ENCODE measurements at places on chromosomes 7 and 10.

GRCh38 chr7:19701471-19701870, 7.4 kb downstream of the POLR1F start:
- no peak for DNase-seq

DNA sequence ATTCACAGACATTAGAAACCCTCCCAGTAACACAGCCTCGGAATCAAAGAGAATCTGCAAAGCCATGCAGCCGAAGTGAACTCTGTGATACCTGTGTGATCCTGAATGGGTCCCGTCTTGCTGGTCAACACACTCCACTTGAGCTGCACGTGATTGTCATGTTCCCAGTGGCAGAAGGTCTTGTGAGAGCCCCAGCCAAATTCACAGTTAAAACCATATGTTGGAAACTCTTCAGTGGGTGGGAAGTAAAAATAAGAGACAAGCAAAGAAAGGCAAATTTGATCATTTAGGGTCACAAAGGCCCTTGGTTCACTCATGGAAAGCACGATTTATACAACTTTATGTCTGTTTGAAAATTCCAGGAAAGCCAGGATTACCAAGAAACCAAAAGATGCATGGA, 142.3 kb downstream of the NRP1 start:
- DNase-seq: no peak

DNA sequence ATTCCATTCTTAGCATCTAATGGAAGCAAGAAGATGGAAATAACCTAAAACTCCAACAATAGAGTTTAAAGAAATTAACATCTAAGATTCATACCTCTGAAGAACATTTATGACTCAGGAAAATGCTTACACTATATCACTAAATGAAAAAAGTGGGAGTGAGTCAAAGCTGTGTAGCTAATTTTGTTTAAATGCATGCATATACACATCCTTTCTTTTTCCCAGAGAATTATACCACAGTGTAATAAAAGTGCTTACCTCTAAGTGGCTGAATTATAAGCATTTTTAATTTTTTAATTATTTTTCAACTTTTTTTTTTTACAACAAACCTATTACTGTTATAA, 44.3 kb downstream of the CCDC71L start:
- DNase-seq: no peak

- DNase-seq: no peak
Measured at GRCh38 chr7:27423290-27423689, 180.7 kb downstream of the EVX1 start.

DNA sequence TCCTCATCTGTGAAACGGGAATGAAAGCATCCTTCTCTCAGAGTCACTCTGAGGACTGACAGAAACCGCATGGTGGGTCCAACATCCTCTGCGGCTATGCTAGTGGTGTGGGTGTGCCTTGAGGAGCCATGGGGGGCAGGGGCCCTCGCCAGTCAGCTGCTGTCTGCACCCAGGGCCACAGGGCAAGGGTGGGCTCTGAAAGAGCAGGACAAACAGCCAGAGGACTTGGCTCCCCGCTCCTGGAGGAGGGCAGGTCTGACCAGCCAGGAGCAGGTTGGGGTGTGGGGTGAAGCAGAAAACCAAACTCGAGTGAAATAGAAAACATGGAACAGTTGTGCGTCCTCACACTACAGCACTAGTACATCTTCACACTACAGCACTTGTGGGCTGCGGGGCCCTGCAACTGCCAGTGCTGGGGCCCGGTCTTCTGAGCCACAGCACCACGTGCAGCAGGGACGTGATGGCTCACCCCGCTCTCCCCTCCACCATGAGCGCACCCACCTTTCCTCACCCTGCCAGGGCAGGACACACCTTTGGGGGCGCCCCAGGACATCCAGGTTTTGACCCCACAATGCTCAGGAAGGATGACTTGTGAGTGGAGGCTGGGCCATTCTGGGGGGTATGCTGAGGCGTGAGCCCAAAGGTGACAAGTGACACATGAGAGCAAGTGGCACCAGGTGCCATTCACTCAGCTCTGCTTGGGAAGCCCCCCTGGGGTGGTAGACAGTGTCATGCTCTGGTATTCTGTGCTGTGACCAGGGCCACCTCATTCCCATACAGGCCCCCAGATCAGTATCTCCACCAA, 96.1 kb upstream of the RET start:
- no peak for DNase-seq

DNA sequence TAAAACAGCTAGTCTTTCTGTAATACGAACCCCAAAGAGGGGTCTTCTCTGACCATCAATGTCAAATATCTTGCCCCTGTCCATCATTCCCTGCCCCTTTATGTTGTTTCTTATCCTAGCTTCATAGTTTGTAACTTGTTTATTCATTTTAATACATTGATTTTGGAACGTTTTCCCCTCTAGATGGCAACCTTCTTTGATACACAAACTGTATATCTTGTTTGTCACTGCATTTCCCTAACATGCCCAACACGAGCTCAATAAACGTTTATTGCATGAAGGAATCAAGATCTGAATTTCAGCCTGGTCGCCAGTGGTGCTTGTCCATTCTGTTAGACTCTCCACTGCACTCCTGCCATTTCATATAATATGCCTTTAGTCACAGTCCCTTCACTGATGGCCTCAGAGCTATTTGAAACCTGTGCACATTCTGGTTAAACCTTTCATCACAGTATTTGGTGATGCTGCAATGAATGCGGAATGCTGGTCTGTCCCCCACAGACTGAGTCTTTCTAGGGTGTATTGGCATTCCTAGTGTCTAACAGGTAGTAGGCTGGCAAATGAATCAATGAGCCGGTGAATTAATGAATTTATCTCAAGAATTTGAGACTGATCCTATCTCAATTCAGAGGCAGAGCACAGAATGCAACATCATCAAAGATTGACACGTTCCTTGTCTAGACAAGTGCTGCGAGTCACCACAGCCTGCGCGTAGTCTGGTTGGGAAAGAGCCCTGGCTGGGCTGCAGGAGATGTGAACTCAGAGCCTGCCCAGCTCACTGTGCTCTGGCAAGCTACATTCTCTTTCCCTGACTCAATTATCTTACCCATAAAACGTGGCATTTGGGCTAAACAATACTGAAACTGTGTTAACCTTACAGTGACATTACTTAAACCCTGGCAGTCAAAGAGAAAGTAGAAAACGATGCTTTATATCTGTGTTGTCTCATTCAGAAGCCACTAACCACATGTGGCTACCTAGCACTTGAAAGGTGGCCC, 55.2 kb upstream of the FRMD4A start:
- no peak for DNase-seq

GRCh38 chr10:106947643-106948042, 216.9 kb downstream of the SORCS1 start:
- DNase-seq: no peak

GRCh38 chr10:59907537-59907917, 1.2 kb upstream of the CCDC6 start:
- no peak for DNase-seq

DNA sequence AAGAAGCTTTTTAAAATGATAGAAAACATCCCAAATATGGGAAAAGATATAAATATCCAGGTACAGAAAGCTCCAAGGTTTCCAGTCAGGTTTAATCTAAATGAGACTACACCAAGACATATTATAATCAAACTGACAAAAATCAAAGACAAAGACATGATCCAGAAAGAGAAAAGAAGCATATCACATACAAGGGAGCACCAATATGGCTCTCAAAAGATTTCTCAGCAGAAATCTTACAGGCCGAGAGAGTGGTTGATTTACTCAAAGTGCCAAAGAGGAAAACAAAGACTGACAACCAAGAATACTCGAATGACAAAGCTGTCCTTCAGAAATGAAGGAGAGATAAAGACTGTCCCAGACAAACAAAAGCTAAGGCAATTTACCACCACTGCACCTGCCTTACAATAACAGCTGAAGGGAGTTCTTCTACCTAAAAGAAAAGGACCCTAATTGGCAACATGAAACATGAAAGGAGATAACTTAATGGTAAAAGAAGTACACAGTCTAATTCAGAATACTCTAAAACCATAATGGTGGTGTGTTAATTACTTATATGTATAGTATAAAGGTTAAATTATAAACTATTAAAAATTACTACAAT, 25.4 kb downstream of the OR2A14 start:
- DNase-seq: no peak

- no peak for DNase-seq
Measured at GRCh38 chr10:119306986-119307392, 99.6 kb downstream of the GRK5 start.

DNA sequence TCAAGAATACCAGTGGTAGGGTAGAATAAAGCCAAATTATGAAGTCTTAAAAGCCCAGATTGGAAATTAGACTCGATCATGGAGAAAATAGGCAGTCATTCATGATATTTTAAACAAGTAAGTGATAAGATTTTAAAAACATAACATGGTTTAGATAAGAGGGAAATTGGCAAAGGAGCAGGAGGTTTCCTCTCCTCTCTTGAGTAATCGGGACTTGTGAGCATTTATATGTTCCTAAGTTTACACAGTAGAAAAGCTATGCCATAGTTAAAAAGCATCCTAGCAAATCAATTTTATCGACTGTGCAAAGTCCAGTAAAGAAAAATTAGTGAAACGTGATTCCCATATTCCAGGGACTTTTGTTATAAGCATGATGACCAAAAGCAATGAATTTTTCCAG, 313.2 kb downstream of the AHR start:
- DNase-seq: no peak

DNA sequence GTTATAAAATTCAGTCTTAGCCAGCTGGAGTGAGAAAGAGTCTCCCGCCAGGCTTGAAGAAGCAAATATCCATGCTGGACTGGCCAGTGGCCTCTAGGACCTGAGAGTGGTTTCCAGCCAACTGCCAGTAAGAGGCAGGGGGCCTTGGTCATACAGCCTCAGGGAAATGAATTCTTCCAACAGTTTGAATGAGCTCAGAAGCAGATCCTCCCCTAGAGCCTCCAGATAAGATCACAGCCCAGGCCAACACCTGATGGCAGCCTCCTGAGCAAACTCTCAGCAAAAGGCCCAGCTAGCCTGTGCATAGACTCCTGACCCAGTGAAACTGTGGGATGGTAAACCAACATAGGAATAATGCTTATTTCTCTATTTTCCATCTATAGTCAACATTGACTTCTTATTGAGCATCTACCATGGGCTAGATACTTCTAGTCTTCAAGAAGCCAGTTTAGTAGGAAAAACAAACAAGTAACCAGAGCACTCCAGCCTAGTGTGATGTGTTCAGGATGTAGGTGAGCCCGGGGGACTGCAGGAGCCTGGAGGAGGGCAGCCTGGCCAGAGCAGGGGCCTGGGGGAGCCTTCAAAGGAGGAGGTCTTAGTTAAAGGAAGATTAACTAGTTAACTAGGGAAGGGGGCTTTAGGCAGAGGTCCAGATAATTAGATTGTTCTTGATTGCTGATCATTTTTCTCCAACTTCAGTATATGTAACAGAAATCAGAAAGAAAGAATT, 115.4 kb upstream of the ADO start:
- DNase-seq: no peak

DNA sequence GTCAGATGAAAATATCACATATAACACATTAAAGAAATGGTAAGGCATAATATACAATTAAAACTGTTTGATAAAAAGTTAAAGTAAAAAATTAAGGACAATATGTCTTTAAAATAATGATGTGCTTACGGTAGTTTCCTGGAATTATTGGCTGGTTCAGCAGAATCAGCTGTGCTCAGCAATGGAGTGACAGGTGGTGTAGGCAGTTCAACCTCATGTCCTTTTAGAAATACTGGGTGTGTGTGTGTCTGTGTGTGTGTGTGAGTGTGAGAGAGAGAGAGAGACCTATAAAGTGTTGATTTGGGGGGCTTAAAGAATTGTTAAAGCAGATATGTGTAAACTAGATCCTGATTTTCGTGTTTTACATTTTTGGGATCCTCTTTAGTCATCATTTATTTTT, 141.2 kb downstream of the ADAM22 start:
- no peak for DNase-seq
